ENCODE measurements at places on chromosomes 7 and 10. TPM values are rescaled to one million over a fixed set of nuclear protein-coding genes. Genes with fewer than 3 reads are reported as not detected.

The CFAP58 gene
- total RNA-seq, result 0.18 TPM

The LEP gene
- total RNA-seq, result not detected

The PTPN20 gene
- total RNA-seq, result not detected

The GFRA1 gene
- total RNA-seq, result 6.7 TPM

The KIAA1549 gene
- total RNA-seq, result 4.1 TPM

- H3K4me1 ChIP-seq, result no peaks in the 10 kb centered on the region
- no peak for DNase-seq
- H3K4me3 ChIP-seq, result no peak overlapping the region
- H3K27me3 ChIP-seq, result no peaks in the 10 kb centered on the region
These were observed 15.5 kb downstream of the AGAP3 start for GRCh38 chr7:151101621-151102396.

GRCh38 chr7:150324373-150324961 is 1.1 kb upstream of the ACTR3C start:
- peaks cover 26% of the 10 kb centered on the region for H3K4me1 ChIP-seq
- peak overlapping the region; percentile 61 for H3K4me3 ChIP-seq
- no peak for DNase-seq
- no peaks in the 10 kb centered on the region for H3K36me3 ChIP-seq
- peak overlapping the region; percentile 94 for H3K27ac ChIP-seq

DNA sequence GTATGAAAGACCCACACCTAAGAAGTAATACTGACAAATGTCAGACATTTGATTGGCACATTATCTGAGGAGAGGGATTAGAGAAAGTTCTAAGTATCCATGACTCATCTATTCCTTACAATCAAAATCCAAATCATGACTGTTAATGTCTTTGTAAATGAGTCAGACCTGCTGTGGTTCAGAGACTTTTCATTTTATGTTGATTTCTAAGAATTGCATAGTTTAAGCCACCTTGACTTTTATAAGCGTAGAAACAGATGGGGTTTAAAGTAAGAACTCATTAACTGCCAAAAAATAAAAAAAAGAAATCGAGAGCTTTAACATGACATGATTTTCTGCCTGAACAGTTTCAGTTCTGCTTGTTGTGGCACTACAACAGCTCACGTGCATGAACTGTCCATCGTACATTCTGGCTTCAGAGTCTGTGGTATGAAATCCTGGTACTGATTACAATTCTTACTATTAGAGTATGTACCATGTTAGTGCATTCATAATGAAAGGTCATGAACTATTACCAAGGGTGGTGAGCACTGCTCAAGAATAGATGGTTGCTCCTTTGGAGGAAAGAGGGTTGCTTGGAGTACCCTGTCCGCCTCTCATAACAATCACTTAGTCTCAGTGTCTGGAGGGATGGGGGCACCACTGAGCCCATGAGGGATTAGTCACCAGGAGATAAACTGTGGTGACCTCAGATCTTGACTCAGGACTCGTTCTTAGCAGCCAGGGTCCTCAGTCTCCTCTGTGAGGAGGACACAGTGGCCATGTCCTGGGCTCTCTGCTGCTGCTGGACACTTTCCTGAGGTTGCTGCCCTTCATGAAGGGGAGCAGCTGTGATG is 42.2 kb downstream of the ACSM6 start:
- H3K27me3 ChIP-seq, result no peaks in the 10 kb centered on the region
- no peak overlapping the region for H3K27ac ChIP-seq
- no peak overlapping the region for H3K4me3 ChIP-seq
- DNase-seq, result no peak

DNA sequence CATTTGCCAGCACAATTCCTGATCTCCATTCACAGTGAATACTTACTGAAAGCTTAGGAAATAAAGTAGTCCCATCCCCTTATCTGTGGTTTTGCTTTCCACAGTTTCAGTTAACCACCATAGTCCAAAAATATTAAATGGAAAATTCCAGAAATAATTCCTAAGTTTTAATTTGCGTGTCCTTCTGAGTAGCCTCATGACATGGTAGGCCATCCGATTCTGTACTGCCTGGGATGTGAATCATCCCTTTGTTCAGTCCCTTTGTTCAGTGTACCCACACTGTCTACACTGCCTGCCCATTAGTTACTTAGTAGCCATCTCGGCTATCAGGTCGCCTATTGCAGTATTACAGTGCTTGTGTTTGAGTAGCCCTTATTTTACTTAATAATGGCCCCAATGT is 14.2 kb downstream of the RAB11FIP2 start:
- no peaks in the 10 kb centered on the region for H3K36me3 ChIP-seq
- no peak for DNase-seq
- H3K27me3 ChIP-seq, result no peaks in the 10 kb centered on the region

DNA sequence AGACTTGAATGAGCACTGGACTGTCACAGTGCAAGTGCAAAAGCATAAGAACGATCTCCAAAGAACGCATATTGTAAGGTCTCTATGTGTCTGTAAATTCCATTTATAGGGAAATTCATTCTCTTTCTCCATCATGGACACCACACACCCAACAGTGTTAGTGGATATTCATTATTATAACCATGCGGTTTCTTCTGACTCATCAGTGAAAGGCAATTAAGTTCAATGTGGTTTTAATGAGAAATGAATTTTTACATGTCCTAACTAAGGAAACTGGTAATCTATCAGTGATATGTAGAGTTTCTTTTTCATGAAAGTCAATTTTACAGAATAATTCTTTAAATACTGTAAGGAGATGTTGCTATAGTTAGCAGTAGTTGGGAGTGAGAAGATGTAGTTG is 25.9 kb downstream of the GIMAP8 start:
- DNase-seq, result no peak
- peaks cover 10% of the 10 kb centered on the region for H3K36me3 ChIP-seq
- no peaks in the 10 kb centered on the region for H3K27me3 ChIP-seq
- no peak overlapping the region for H3K4me3 ChIP-seq
- H3K4me1 ChIP-seq, result no peaks in the 10 kb centered on the region
- no peak overlapping the region for H3K27ac ChIP-seq

DNA sequence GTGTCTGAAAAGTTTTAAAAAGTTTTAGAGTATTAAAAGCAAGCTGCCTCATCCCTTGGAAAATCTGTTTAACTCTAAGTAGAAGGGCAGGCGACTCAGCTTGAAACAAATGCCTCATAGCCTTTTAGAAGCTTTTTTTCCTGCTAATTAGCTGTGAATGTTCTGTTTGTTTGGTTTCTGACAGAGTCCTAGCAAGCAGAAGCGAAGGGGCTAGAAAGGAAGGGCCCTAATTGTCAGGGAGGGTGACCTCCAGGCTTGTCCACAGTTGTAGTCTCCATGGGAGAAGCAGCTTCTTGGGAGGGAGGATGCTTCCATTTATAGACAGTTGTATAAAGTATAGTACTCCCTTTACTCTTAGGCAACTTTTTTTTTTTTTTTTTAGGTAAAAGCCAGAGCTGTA is 90.9 kb downstream of the DNAJC1 start:
- DNase-seq, result no peak
- H3K4me3 ChIP-seq, result no peak overlapping the region
- no peaks in the 10 kb centered on the region for H3K27me3 ChIP-seq
- no peak overlapping the region for H3K27ac ChIP-seq
- no peaks in the 10 kb centered on the region for H3K4me1 ChIP-seq

DNA sequence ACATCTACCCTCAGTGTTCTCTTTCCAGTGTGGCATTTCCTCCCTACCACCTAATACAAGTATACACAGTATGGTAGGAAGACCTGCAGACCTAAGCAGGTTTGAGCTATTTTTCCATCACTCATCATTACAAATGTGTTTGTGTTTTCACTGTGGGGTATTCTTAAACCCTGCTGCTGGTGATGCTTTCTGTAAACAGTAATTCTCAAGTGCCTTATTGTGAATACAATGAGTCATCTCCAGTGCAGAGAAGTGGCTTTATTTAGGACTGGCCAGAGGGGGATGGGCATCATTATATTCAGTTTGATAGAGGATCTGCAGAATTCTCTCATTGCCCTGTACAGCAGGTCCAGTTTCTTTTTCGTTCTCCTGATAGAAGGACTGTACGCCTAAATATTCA is 63.7 kb downstream of the GRM8 start:
- H3K36me3 ChIP-seq, result no peaks in the 10 kb centered on the region
- H3K4me1 ChIP-seq, result no peaks in the 10 kb centered on the region
- no peak overlapping the region for H3K4me3 ChIP-seq

DNA sequence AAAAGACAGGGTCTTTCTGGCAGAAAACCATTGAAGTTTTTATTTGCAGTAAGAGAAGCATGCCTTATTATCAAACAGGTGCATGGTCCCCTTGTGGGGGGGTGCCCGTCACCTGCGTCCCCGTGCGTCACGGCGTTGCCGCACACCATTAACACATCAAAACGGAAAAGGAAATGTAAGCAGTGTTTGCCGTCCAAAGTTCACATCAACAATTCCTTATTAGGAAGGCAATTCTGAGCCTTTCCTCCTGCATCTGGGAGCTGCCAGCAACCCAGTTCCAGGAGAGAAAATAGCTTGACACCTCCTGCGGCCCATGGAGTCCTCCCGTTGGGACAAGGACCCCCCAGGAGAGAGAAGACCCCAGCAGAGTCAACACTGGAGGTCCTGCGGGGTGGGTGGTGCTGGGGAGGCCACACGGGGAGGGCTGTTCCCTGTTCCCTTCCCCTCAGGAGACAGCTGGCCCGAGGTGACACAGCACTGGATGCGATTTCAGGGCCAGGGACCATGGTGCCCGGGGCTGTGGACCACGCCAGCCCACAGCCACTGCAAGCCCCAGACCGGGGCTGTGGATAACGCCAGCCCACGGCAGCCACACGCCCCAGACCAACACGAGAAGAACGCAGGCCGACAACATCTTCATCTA is 39.5 kb downstream of the DIP2C start:
- H3K4me1 ChIP-seq, result peaks cover 28% of the 10 kb centered on the region
- peak; percentile 96 for DNase-seq
- no peaks in the 10 kb centered on the region for H3K36me3 ChIP-seq
- H3K4me3 ChIP-seq, result peak overlapping the region; percentile 38

- H3K36me3 ChIP-seq, result no peaks in the 10 kb centered on the region
- peak; percentile 55 for DNase-seq
- no peak overlapping the region for H3K4me3 ChIP-seq
- H3K4me1 ChIP-seq, result peaks cover 19% of the 10 kb centered on the region
These were observed 126.4 kb upstream of the CCDC6 start for GRCh38 chr10:60032723-60033122.

DNA sequence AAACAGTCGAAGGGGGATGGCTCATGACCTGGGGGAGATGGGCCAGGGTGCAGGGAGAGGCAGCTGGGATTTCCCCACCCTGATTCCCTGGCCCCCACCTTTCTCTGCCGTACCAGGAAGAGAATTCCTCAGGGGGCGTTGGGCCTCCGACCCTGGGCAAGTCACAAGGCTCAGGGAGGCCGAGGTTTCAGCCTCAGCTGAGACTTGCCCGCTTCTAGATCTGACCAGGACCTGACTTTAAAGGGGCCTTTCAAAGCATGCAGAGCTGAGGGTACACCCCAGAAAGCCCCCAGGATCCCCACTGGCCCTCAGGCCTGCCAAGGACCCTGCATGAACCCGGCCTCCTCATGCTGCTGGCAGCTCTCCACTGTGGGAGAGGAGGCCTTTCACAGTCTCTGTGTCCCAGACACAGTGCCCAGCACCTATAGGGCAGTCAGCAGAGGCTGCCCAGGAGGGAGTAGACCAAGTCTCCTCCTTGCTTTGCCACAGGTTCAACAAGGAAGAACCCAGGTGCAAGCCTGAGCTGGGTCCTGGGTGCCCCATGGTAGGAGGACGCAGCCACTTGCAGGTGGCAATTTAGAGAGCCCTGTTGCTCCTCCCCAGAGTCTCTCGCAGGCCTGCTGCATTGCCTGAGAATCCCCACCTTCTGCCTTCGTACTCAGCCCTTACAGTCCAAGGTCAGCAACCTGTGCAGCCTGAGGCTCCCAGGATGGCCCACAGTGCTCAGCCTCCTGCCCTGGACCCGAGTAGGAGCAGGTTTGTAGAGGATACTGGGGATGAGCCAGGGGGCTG is 89.3 kb downstream of the CHST15 start:
- H3K36me3 ChIP-seq, result peaks cover 12% of the 10 kb centered on the region
- H3K27ac ChIP-seq, result no peak overlapping the region

DNA sequence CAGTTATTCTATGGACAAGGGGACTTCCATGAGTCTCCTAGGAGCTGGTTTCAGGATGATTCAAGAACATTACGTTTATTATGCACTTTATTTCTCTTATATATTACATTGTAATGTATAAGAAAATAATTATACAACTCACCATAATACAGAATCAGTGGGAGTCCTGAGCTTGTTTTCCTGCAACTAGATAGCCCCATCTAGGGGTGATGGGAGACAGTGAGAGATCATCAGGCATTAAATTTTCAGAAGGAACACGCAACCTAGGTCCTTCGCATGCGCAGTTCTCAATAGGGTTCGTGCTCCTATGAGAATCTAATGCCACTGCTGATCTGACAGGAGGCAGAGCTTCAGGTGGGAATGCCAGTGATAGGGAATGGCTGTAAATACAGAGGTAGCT is 137.9 kb downstream of the ANKRD30A start:
- no peaks in the 10 kb centered on the region for H3K27me3 ChIP-seq
- no peak for DNase-seq
- no peaks in the 10 kb centered on the region for H3K4me1 ChIP-seq
- H3K27ac ChIP-seq, result no peak overlapping the region

DNA sequence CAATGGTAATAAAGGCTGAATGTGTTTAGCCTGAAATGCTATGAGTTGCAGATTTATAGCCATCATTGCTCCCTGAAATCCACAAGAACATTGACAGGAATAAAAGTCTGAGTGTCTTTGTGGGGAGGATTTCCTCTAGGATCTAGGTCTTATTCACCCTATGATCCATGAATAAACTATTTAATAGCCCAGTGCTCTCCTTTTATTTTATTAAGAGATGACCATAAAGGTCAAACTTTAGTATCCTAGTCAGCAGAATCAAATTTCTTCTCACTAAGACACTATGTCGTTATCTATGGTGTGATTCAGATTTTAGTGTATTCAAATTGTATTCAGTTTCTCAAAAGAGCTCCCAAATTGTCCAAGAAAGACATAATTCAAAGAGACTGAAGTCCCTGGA is 67.8 kb upstream of the AKR1E2 start:
- no peaks in the 10 kb centered on the region for H3K4me1 ChIP-seq
- no peaks in the 10 kb centered on the region for H3K36me3 ChIP-seq
- no peak for DNase-seq
- no peaks in the 10 kb centered on the region for H3K27me3 ChIP-seq

DNA sequence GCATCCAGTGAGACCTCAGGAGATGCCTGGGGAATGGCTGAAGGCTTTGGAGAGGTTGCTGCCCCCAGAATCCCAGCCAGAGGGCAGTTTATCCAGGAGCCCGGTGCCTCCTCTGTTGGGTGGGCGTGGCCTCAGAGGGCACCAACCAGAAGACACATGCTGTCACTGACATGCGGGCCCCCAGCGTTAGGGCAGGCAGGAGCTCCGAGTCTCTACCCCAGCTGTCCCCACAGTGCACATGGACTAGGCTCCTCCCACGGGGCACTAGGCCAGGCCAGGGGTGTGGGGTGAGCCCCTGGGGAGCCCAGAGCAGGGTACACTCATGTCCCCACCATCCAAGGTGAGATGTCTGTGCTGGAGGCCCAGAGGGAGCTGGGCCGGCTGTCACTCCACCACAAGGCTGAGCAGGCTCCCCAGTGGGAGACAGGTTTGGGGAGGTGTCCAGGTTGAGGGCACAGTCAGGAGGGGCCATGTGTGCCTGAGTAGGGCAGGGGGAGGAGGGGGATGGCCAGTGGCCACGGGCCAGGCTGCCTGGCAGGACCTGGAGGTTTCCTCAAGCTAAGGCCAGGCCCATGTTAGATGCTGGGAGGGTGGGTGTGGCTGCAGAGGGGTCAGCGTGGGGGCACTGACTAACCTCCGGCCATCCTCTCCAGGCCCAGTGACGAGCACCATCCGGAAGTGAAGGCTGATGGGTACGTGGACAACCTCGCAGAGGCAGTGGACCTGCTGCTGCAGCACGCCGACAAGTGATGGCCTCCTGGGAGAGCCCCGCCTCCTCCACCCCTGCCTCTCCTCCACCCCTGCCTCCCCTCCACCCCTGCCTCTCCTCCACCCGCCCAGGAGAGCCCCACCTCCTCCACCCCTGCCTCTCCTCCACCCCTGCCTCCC is 131.3 kb downstream of the FAM53B start:
- peak; percentile 51 for DNase-seq
- peaks cover 10% of the 10 kb centered on the region for H3K4me1 ChIP-seq
- no peak overlapping the region for H3K4me3 ChIP-seq
